Non-pigmented ciliary epithelial cell (primary cell): ENCODE measurements at places on chromosomes 1 and 21.

GRCh38 chr1:213688655-213689054 is 299.1 kb upstream of the PROX1 start:
- no peak for DNase-seq

- no peak for DNase-seq
Observed at GRCh38 chr1:234756066-234756774, 146.2 kb upstream of the IRF2BP2 start.

- DNase-seq = no peak
Observed at GRCh38 chr1:19033515-19033839, 77.0 kb upstream of the IFFO2 start.

DNA sequence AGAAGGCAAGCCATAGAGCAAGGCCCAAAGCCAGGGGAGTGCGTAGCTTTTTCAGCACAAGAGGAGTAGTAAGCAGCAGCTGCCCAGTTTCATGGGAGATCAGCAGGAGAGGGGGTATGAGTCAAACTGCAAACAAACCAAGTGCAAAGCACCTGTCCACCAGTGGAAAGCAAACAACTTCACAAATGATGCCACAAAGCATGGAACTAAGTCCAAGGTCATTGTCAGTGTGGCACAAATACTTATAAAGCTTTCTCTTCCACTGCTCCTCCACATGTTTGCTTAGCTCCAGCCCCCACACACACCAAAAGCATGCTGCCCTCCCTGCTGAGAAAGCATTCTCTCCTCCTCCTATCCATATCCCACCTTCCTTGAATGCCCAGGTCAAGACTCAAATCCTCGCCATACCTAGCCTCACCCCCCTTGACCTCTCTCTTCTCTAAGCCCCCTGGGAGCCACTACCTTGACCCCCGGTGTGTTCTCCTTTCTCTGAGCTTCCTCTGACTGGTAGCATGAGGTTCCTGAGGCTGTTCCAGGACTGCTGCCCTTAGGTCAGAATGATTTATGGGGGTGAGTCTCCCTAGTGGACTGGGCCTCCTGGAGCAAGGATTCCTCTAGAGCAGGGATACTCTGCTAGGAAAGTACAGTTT is 70.4 kb downstream of the DMAP1 start:
- no peak for DNase-seq

DNA sequence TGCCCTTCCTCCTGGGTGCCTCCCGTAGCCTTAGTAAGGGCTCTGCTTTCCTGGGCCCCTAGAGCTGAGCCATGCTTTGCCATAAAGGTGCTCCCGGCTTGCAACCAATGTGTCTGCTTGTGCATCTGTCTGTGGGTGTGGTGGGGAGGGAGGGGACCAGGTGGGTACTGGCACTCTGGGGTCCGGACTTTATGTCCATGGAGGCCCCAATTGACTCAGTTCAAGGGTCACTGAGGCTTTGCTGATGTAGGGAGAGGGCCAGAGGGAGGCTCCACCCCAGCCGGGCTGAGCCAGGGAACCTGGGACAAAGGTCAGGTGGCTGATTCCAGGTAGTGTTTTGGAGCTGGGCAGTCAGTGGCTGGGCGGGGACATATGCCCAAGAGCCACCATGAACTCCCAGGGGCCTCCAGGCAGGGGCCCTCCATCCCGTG is 15.0 kb downstream of the TNFRSF25 start:
- no peak for DNase-seq

GRCh38 chr1:11746795-11747487 is 11.0 kb downstream of the AGTRAP start:
- DNase-seq = no peak

- no peak for DNase-seq
Observed at GRCh38 chr1:145975216-145975615, 10.7 kb downstream of the POLR3GL start.

DNA sequence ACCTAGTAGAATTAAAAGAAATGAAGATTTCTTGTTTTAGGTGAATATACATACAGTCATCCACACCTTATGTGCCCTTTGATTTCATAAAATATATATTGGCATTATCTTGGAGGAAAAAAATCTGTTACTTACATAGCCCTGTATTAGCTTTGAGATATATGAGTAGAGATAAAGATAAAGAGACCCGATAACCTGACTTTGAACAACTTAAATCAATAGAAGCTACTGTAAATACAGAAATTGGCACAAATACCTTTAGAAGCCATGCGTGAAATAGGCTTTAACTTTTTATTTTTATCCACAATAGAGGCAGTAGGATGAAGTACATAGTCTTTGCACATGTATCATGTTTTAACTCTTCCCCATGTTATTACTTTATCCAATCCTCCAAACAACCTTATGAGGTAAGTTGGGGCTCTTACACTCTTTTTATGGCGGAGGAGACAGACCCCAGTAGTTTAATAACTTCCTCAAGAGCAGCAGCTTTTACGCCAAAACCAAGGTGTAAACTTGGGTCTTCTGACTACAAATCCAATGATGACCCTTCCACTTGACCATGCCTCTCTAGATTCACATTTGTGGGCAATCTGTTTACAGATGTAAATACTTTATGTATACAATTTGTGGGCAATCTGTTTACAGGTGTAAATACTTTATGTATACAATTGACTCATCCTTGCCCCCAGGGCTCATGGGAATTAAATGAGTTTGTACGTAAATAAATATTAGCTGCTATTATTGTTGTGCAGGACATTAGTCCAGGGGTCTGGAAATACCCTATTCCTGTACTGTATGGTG is 2.1 kb downstream of the CD55 start:
- no peak for DNase-seq

DNA sequence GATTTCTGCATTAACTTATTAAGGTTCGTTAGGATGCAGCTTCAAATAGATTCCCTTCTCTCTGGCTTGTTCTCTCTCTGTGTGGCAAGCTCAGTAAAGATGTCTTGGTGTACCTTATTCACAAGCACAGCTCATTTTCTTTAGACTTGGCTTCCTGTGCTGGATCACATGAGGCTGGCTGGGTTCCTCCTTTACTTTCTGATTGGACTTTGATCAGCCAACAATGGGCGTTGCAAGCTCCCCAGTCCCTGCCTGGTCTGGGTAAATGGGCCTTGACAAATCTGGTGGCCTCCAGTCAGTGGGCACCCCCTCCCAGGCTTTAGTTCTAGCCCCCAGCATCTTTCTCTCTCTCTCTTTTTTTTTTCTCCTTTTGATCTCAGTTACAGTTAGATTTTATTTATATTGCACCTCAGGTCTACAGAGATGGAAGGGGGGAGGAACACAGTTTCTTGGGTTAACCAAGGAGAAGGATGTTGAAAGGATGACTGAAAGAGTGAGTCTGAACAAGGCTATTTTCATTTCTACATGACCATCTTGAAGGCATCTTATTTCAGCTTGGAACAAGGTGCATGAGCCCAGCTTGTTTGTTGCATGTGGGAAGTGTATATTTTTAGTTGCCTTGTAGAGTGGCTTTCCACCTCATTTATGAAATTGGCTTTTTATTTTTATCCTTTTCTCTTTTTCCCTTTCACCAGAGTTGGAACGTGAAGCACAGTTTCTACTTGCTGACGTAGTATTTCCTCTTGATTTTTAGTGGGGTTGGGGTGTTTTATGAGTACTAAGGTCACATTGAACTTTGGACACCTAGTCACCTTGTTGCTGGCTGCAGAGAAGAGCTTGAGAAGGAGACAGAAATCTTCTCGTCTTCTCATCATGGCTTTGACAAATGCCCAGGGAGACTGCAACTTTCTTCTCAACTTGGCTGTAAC is 77.1 kb downstream of the PBX1 start:
- DNase-seq = no peak

GRCh38 chr1:203114202-203114601 is 13.3 kb upstream of the ADORA1 start:
- DNase-seq = no peak

GRCh38 chr1:31587720-31588423 is 11.6 kb downstream of the TINAGL1 start:
- no peak for DNase-seq

DNA sequence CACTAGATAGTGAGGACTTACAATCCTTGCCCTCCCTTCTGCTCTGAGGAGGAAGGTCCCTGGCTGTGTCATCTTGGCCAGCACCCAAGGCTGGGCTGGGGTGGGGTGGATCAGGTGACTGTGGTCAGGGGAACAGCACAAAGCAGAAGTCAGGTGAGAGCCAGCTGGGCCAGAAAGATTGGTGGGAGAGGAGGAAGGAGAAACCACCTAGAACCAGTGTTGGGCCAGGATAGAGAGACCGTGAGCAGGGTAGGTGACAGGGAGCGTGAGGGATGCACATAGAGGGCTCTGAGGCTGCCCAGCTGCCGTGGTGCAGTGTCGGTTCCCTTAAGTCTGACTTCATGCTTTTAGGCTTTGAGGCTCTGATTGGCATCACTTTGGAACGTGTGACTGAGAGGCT is 22.7 kb downstream of the NCF2 start:
- no peak for DNase-seq

- no peak for DNase-seq
Observed at GRCh38 chr1:84842748-84843231, 50.2 kb downstream of the LPAR3 start.

DNA sequence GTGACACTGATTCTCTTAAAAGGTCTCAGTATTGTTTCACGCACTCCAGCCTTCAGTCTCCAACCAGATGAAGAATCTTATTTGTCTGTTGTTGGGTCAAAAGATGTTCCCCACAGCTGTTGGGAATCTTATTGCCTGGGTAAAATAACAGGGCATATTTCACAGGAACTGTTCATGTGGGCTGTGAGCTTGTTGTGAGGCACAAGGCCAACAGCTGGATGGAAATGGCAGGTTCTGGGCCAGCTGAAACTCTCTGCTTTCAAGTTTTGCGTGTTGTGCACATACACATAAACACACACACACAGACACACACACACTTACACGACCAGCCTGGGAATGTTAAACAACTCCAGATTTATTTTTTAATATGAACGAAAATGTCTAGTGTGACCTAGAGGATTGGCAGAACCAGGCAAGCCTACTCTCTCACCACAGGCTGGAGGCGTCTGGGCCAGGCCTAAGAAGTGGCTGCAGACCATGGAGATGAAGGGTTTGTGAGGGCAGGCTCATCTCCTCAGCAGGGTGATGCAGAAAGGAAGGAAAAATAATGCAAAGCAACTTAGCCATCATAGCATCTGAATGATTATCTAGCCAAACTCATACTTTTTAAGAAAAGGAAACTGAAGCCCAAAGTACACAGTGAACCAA is 357.0 kb downstream of the TTLL7 start:
- DNase-seq = no peak

DNA sequence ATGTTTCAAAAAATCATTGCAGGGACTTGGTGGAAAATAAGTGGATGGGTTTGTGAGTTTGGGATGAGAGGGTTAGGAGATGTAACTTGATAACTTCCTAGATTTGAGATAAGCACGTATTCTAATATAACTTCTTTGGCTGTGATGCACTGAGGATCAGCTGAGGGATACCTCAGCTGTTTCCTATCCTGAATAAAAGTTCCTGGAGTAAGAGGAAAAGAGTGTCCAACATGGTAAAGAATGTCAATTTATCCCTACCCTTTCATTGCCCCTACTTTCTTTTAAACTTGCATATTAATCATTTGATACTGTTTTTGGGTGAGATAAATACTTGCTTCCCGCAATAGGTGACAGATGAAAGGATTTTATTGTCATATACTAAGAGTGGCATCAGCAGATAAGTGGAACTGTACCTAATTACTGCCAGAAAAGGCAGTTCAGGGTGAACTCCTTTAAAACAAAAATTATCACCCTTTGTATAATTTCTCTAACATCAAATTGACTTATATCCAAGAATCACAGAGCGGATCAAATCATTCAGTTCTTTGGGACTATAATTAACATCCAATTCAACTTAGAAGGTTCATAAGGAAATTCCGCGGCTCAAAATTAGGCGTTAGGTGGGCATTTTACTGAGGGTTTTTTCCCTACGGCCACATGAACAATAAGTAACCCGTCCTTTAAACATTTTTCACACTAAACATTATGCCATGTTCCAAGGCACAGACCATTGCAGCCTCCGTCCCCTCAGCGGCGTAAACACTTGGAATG is 1.4 kb upstream of the SUCO start:
- no peak for DNase-seq

GRCh38 chr1:60765204-60765603 is 317.2 kb upstream of the NFIA start:
- no peak for DNase-seq

DNA sequence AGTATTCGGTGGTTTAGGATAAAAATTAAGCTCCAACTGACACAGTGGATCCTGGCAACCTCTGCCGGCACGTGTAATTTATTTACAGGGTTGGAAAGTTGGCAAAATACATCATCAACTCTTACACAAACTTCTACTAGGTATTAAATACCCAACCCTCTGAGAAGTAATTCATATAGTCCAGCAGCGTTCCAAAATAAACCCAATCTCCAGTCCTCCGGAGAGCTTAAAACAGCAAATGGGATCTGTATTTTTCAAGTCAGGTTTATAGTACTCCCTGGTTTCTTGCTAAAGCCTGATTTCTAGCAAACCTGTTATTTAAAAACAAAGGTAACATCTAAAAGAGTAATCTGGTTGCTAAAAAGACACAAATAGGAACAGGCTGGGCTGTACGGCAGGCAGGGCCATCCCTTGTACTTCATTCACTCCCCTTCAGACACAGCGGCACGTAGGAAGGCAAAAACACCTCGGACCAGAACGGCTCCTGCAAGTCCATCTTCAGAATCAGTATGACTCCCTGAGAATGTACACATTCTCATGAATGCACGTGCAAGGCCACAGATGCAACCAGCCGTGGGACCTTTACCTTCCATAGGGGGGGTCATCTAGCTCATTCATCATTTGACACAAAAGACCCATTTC is 8.6 kb downstream of the GLIS1 start:
- DNase-seq = no peak

DNA sequence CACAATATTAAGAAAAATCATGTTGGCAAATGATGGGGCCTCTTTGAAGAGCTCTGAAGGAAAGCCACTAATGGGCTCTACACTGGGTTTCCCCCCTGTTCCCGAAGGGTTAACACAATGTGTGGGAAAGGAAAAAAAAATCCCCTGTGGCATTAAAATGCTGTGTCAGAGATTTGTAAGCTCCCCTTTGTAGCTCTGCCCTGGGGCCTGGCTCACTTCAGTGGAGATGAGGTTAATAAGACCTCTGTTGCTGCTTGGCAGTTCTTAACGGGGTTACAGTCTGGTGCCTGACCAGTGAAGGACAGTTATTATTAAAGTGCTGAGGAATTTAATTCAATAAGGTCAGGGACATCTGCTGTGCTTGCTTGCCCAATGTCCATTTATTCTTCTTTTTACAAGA is 129.7 kb upstream of the UBE2U start:
- DNase-seq = no peak

GRCh38 chr1:200266871-200267270 is 143.0 kb downstream of the ZNF281 start:
- DNase-seq = no peak
